ENCODE measurements at places on chromosomes 6 and 20. TPM values are rescaled to one million over a fixed set of nuclear protein-coding genes. Genes with fewer than 3 reads are reported as not detected.

DNA sequence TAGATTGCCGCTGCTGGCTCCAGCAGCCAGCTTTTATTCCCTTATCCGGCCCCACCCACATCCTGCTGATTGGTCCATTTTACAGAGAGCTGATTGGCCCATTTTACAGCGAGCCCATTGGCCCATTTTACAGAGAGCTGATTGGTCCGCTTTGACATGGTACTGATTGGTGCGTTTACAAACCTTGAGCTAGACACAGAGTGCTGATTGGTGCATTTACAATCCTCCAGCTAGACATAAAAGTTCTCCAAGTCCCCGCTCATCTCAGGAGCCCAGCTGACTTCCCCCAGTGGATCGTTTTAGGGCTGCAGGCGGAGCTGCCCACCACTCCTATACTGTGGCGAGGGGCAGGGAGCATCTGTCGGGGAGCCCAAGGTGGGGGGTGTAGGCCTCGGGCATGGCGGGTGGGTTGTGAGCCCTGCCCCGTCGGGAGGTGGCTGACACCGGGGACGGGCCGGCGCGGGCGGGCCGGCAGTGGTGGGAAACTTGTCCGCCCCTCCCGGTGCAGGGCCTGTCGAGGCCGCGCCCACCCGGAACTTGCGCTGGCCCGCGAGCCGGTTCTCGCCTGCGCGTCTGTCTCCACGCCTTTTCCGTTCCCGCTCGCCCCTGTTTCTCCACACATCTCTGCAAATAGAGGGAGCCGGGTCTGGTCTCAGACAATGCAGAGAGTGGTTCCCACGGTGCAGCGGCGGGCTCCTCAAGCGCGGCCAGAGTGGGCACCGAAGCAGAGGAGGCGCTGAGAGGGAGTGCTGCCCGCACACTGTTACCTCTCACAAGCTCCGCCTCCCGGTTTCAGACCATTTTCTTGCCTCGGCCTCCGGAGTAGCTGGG, 86.1 kb upstream of the STMND1 start:
- DNase-seq, result peak; percentile 85
- no peaks in the 10 kb centered on the region for H3K4me1 ChIP-seq
- H3K4me3 ChIP-seq, result peak overlapping the region; percentile 57
- H3K27ac ChIP-seq, result no peak overlapping the region

GRCh38 chr20:9808166-9808565, 30.7 kb downstream of the PAK5 start:
- H3K4me1 ChIP-seq, result no peaks in the 10 kb centered on the region
- H3K27me3 ChIP-seq, result no peaks in the 10 kb centered on the region
- H3K27ac ChIP-seq, result no peak overlapping the region
- H3K36me3 ChIP-seq, result no peaks in the 10 kb centered on the region
- no peak overlapping the region for H3K4me3 ChIP-seq

DNA sequence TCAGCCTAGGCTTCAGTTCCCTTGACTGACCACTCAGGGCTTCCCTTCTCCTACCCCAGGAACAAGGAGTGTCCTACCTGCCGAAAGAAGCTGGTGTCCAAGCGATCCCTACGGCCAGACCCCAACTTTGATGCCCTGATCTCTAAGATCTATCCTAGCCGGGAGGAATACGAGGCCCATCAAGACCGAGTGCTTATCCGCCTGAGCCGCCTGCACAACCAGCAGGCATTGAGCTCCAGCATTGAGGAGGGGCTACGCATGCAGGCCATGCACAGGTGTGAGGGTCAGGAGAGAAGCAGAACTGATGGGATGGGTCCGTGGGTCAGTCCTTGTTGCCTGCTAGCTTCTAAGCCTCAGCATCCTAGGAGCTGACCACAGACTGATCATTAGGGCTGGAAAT, 1.6 kb downstream of the RING1 start:
- DNase-seq, result no peak
- no peak overlapping the region for H3K4me3 ChIP-seq
- no peak overlapping the region for H3K27ac ChIP-seq
- peaks cover 32% of the 10 kb centered on the region for H3K4me1 ChIP-seq
- peaks cover 10% of the 10 kb centered on the region for H3K27me3 ChIP-seq

- H3K4me1 ChIP-seq, result peaks cover 57% of the 10 kb centered on the region
- H3K27me3 ChIP-seq, result no peaks in the 10 kb centered on the region
- H3K27ac ChIP-seq, result no peak overlapping the region
- no peak for DNase-seq
- no peaks in the 10 kb centered on the region for H3K36me3 ChIP-seq
Observed at GRCh38 chr20:48717680-48718223, 110.0 kb downstream of the PREX1 start.

- no peak overlapping the region for H3K27ac ChIP-seq
- no peaks in the 10 kb centered on the region for H3K4me1 ChIP-seq
- no peak for DNase-seq
- H3K4me3 ChIP-seq, result no peak overlapping the region
- no peaks in the 10 kb centered on the region for H3K36me3 ChIP-seq
Observed at GRCh38 chr20:15056246-15056645, 718.8 kb upstream of the FLRT3 start.

GRCh38 chr6:130825772-130826441, 1.3 kb upstream of the SMLR1 start:
- no peak for DNase-seq
- no peaks in the 10 kb centered on the region for H3K27me3 ChIP-seq
- no peak overlapping the region for H3K27ac ChIP-seq

GRCh38 chr6:40891686-40892085, 147.3 kb downstream of the UNC5CL start:
- no peak for DNase-seq
- H3K4me3 ChIP-seq, result no peak overlapping the region
- peaks cover 7% of the 10 kb centered on the region for H3K4me1 ChIP-seq
- H3K36me3 ChIP-seq, result no peaks in the 10 kb centered on the region

GRCh38 chr6:107632381-107633136, 142.6 kb downstream of the SOBP start:
- H3K36me3 ChIP-seq, result peaks cover 7% of the 10 kb centered on the region
- H3K4me3 ChIP-seq, result no peak overlapping the region

DNA sequence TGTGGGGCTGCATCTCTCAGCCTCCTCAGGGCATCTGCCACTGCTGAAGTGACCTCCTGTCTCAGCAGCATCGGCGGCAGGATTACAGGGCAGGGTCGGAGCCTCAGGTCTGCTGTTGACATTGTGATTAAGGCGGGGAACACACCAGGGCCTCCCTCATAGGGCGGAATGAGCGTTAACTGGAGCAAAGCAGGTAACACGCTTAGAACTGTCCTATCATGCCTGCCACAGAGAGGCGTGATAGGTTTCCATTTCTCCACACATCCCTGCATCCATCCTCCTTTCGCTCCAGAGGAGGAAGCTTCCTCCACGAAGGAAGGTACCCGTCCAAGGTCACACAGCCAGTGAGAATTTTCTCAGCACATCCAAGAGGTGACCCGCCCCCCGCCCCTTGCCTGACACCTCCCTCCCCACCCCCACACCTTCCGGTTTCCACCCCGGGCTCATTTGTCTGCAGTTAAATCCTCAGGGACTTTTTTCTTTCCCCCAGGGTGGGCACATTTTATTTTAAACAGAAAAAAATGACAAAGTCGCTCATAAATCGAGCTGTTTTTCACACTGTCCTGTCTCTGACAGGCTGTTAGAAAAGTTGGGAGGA, 200.8 kb downstream of the TFAP2C start:
- DNase-seq, result no peak
- H3K27ac ChIP-seq, result no peak overlapping the region
- H3K27me3 ChIP-seq, result peaks cover 26% of the 10 kb centered on the region
- H3K4me3 ChIP-seq, result no peak overlapping the region
- no peaks in the 10 kb centered on the region for H3K36me3 ChIP-seq

DNA sequence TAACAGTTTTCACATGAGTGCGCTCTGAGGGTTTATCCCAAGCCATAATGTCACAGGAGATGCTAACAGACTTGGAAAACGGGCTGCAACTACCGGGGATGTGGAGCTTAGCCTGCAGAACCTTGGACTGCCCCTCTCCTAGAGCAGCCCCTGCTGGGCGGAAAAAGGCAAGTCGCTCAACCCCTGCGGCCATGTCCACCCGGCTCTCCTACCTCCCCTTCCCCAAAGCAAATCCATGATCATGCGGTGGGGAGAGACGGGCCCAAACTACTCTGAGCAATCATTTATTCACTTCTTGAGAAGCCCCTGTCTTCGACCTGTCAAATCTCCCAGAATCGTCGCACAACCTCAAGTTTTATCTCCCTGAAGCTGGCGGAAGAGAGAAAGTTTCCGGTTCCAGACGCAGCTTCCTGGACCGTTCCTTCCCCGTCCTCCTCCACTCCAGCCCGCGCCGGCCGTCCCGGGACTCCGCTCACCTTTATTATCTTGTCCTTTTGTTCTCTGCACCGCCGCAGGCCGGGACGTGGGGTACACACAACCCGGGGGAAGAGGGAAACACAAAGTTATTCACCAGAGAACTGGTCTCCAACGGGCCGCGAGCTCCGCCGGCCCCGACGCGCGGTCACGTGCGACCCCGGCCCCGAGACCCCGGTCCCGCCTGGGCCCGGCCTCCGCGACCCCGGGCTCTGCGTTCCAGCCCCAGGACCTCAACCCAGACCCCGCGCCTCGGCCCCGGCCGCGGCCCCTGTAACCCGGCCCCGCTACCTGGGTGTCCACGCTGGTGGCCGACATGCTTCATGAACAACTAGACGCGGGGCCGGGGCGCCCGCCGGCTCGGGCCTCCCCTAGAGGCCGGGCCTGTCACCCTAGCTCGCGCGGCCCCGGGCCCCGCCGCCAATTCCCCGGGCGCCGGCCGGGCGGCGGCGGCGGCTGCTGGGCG, 560 bp downstream of the YTHDF1 start:
- DNase-seq, result no peak
- peak overlapping the region; percentile 90 for H3K27ac ChIP-seq
- H3K36me3 ChIP-seq, result peaks cover 42% of the 10 kb centered on the region

- no peak for DNase-seq
- no peaks in the 10 kb centered on the region for H3K36me3 ChIP-seq
- no peak overlapping the region for H3K4me3 ChIP-seq
- H3K27me3 ChIP-seq, result no peaks in the 10 kb centered on the region
- peaks cover 6% of the 10 kb centered on the region for H3K4me1 ChIP-seq
Observed at GRCh38 chr6:13024616-13025015, 303.7 kb downstream of the TBC1D7 start.

DNA sequence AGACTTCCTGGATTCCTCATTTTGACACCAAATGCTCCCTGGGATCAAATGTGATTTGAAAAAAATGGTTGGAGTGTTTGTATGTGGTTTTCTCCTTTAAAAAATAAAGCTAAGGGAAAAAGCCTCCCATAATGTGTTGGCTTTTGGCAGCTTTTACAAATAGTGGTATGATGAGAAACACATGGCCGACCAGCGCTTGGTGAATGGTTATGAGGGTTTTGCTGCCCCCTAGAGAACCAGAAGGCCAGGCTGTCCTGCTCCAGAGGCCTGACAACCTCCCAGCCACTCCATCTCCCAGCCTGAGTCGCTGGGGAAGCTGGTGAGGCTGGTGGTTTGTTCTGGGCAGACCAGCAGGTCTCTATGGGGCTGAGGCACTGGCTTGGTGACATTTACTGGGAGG, 69.3 kb downstream of the CLIC5 start:
- no peaks in the 10 kb centered on the region for H3K4me1 ChIP-seq
- H3K36me3 ChIP-seq, result no peaks in the 10 kb centered on the region
- H3K27me3 ChIP-seq, result no peaks in the 10 kb centered on the region
- no peak overlapping the region for H3K4me3 ChIP-seq
- no peak overlapping the region for H3K27ac ChIP-seq

- DNase-seq, result no peak
- no peaks in the 10 kb centered on the region for H3K27me3 ChIP-seq
- peaks cover 21% of the 10 kb centered on the region for H3K4me1 ChIP-seq
Observed at GRCh38 chr6:89084954-89085353, 4.4 kb downstream of the PNRC1 start.

DNA sequence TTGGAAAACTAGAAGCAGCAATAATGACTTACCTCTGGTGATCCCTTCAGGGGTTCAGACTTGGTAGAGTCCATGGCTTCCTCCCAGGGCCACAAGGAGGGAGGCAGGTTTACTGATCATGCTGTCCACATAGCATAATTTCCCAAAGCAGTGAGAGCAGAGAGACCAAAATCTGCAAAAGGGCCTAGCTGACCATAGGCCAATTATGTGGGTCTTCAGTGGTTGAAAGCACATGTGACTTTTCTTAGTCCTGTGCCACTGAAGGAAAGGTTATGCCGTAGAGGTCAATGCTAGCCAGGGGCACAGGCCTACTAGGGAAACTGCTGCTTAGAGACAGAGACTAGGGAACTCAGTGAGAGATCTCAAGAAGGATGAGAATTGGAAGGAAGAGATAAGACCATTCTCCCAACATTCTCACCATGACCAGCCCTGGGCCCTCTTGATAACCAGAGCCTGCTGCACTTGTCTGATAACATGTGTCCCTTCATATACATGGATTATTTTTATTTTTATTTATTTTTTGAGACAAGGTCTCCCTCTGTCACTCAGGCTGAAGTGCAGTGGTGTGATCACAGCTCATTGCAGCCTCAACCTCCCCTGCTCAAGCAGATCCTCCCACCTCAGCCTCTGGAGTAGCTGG, 2.0 kb upstream of the GTPBP2 start:
- H3K27me3 ChIP-seq, result no peaks in the 10 kb centered on the region
- no peak overlapping the region for H3K4me3 ChIP-seq
- H3K4me1 ChIP-seq, result peaks cover 41% of the 10 kb centered on the region

DNA sequence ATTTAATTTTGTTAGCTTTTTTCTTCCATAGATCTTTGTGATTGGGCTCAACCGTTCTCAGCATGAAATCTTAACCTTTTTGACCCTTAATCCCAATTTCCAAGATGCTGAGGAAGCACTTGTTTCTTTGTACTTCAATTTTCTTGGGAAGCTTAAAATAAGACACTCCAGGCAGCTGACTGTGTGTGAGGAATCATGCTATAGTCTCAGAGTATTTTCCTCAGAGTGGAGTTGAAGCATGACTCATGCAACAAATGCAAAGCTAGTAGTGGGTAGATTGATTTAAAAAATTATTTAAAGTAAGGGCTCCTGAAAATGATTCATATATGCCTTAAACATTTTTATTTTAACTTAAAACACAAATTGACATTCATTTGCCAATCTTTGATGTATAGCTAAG, 168.7 kb downstream of the BTBD3 start:
- no peaks in the 10 kb centered on the region for H3K36me3 ChIP-seq
- no peak overlapping the region for H3K27ac ChIP-seq
- H3K27me3 ChIP-seq, result no peaks in the 10 kb centered on the region
- no peak for DNase-seq

GRCh38 chr6:22808466-22808865, 239.1 kb downstream of the HDGFL1 start:
- H3K4me1 ChIP-seq, result no peaks in the 10 kb centered on the region
- no peaks in the 10 kb centered on the region for H3K27me3 ChIP-seq
- no peaks in the 10 kb centered on the region for H3K36me3 ChIP-seq
- H3K4me3 ChIP-seq, result no peak overlapping the region
- DNase-seq, result no peak

DNA sequence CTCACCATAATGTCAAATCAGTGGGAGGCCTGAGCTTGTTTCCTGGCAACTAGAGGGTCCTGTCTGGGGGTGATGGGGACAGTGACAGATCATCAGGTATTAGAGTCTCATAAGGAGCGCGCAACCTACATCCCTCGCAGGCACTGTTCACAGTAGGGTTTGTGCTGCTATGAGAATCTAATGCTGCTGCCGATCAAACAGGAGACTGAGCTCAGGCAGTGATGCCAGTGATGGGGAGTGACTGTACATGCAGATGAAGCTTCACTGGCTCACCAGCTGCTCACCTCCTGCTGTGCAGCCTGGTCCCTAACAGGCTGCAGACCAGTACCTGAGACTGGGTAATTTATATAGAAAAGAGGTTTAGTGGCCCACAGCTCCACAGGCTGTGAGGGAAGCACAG, 147.3 kb downstream of the TTLL2 start:
- no peaks in the 10 kb centered on the region for H3K36me3 ChIP-seq
- no peak overlapping the region for H3K4me3 ChIP-seq
- DNase-seq, result no peak
- H3K27ac ChIP-seq, result no peak overlapping the region

DZANK1 gene
- total RNA-seq, result 2.2 TPM

OOEP gene
- total RNA-seq, result not detected

PACSIN1 gene
- not detected for total RNA-seq

MAS1 gene
- total RNA-seq, result not detected

LHFPL5 gene
- not detected for total RNA-seq

PLCB4 gene
- 24.9 TPM for total RNA-seq

KIFC1 gene
- 6.7 TPM for total RNA-seq

SLC22A2 gene
- total RNA-seq, result not detected

EFCAB8 gene
- total RNA-seq, result not detected
